Psoas muscle (tissue), 8 donors: ENCODE measurements at places on chromosomes 7 and 10. TPM values are rescaled to one million over a fixed set of nuclear protein-coding genes. Genes with fewer than 3 reads are reported as not detected.

DNA sequence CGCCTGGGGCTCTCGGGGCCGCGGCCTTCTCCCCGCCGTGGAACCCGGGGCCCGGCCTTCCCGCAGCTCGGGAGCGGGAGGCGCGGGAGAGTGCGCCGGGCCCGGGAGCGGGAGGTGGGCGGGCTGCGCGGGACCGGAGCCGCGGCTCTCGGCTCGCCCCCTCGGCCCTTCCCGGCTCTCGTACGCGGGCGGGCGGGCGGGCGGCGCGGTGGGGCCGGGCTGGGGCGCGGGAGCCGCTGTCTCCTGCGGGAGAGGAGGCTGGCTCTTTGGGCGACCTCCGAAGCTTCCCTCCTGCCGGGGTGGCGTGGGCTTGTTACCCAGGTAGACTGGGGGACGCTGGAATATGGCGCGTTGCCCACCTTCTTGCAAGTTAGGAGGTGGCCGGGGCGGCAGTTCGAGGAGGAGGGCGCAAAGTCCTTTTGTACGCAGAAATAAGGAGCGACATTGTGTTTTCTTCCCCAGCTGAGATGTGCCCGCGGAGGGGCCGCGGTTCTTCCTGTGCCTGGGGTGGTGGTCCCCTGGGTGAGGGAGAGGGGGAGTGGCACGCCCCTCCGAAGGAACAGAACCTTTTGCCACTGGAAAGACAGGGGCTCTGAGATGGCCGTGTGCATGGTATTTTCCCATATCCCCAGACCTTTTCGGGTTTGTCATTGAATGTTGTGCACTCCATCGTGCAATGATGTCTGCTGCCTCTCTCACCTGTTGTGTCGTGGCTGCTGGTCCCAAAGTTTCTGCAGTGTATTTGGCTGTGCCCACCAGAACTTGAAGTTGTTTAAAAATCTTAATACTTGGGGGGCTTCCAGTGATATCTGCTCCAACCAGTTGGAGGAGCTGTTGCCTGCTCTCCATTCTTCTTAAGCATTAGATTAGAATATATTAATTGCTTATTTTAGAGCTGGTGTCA is 844 bp downstream of the NRF1 start:
- H3K27ac ChIP-seq: peak overlapping the region; percentile 97
- peaks cover 11% of the 10 kb centered on the region for H3K36me3 ChIP-seq
- H3K4me1 ChIP-seq: peaks cover 33% of the 10 kb centered on the region
- H3K4me3 ChIP-seq: peak overlapping the region; percentile 96
- peak; percentile 54 for DNase-seq
- H3K27me3 ChIP-seq: no peaks in the 10 kb centered on the region

DNA sequence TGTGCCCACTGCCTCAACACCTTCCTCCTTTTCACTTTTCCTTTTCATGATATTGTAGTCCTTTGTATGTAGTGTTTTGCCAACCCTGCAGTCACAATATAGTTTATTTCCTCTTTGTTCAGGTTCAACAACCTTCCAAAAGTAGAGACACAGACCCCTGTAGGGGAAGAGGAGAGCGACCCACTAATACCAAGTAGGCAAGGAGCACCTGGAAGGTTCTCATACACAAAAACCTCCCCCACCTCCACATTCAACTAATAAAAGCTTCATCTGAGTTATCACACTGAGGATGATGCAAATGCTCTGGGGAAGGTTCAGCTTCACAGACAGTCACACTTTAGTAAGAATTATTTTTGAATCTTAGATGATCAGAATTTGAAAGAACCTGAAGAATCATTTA is 41.6 kb downstream of the PIK3AP1 start:
- H3K27ac ChIP-seq: no peak overlapping the region
- no peaks in the 10 kb centered on the region for H3K4me1 ChIP-seq

DNA sequence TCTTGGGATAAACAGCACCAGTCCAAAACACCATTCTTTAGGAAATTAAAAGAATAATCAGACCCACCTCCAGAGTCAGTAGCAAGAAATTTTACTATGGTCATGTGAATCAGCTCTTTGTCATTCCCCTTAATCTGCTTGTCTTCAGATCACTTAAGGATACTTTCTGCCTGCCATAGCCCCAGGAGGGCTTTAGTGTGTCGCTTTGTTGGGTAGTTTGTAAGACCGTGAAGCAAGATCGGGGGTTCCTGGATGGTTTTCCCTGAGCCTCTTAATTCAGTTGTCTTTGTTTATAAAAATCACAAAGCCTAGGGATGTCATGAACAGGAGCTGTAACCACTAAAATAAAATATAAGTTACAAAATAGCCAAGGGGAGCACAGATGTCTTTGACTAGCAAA is 223.6 kb downstream of the RELN start:
- no peaks in the 10 kb centered on the region for H3K36me3 ChIP-seq
- no peak overlapping the region for H3K27ac ChIP-seq
- H3K4me1 ChIP-seq: no peaks in the 10 kb centered on the region
- no peak for DNase-seq
- no peaks in the 10 kb centered on the region for H3K27me3 ChIP-seq

DNA sequence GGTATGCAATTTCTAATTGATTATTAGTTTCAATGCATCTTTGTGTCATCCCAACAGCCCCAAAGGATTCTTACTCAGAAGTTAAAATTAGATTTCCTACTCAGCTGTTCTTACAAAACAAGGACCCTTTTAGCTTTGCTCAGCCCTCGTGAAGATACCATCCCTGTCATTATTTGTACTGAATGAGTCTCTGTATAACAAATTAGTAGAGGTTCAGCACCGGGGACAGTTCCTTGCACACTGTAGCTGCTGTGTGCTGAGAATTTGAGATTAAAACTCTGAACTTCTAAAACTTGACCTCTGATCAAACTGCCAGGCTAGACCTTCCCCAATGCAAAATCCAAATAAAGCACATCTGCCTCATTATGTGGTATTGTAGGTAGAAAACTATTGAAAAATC is 299.1 kb downstream of the LHFPL3 start:
- H3K4me1 ChIP-seq: no peaks in the 10 kb centered on the region
- no peaks in the 10 kb centered on the region for H3K36me3 ChIP-seq
- H3K27ac ChIP-seq: no peak overlapping the region
- H3K4me3 ChIP-seq: no peak overlapping the region

- H3K4me1 ChIP-seq: peaks cover 6% of the 10 kb centered on the region
- H3K36me3 ChIP-seq: peaks cover 3% of the 10 kb centered on the region
- no peak overlapping the region for H3K27ac ChIP-seq
- no peak for DNase-seq
These were observed 8.0 kb downstream of the RSU1 start for GRCh38 chr10:16809074-16809718.

DNA sequence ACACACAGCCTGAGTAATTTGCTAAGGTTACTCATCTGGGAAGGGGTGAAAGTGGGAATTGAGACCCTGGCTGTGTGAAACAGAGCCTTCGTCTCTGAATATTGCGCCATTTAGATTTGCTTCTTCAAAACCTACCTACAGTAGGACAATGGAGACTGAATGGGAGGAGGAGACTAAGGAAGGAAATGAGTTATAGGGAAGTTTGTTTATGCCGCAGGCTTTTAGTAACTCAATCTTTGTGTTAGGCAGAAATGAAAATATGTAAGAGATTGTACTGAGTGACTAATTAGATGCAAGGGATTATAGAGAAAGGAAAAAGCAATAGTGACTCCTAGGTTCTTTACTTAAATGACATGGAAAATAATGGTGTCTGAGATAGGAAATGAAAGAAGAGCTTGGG is 80.2 kb downstream of the KCND2 start:
- no peak for DNase-seq
- no peaks in the 10 kb centered on the region for H3K36me3 ChIP-seq
- no peak overlapping the region for H3K27ac ChIP-seq
- H3K4me1 ChIP-seq: no peaks in the 10 kb centered on the region
- H3K27me3 ChIP-seq: no peaks in the 10 kb centered on the region

- no peak for DNase-seq
- no peak overlapping the region for H3K27ac ChIP-seq
- no peaks in the 10 kb centered on the region for H3K27me3 ChIP-seq
- no peaks in the 10 kb centered on the region for H3K36me3 ChIP-seq
- no peak overlapping the region for H3K4me3 ChIP-seq
These were observed 28.0 kb upstream of the CPN1 start for GRCh38 chr10:100109670-100110069.

- peaks cover 15% of the 10 kb centered on the region for H3K4me1 ChIP-seq
- no peaks in the 10 kb centered on the region for H3K36me3 ChIP-seq
- no peak for DNase-seq
- H3K27ac ChIP-seq: peak overlapping the region; percentile 99
- peak overlapping the region; percentile 91 for H3K4me3 ChIP-seq
- H3K27me3 ChIP-seq: no peaks in the 10 kb centered on the region
These were observed 493 bp downstream of the ZMIZ2 start for GRCh38 chr7:44748948-44749731.

DNA sequence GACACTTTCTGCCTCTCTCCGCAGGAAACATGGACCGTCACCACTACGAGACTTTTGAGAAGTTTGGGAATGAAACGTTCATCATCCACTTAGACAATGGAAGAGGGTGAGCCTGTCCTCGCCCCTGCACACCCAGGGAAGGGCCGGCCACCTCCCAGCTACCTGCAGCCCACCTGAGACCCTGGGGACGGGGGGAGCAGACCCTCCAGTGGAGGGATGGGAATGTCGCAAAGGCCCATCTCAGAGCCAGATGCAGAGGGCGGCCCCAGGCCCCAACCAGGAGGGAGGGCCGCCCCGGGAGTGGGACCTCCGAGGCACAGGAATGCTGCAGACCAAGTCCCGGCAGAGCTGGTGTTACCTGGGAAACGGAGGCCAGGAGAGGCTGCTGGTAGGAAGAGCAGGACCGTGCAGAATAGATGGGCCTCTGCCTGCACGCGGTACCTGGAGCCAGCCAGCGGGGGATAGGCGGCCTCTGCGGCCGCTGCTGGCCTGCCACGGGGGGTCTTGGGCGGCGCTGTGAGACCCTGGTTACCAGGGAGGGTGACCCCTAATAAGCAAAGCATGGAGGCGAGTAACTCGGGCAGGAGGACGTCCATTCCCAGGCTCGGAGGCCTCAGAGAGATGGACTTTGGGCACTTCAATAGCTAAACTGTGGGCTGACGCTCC is 32.9 kb upstream of the FOXL3 start:
- no peak overlapping the region for H3K4me3 ChIP-seq
- DNase-seq: peak; percentile 40
- peaks cover 7% of the 10 kb centered on the region for H3K4me1 ChIP-seq

GRCh38 chr10:86918022-86918471 is 39.4 kb downstream of the MMRN2 start:
- H3K4me1 ChIP-seq: peaks cover 12% of the 10 kb centered on the region
- no peaks in the 10 kb centered on the region for H3K27me3 ChIP-seq
- no peak for DNase-seq
- H3K4me3 ChIP-seq: no peak overlapping the region

DNA sequence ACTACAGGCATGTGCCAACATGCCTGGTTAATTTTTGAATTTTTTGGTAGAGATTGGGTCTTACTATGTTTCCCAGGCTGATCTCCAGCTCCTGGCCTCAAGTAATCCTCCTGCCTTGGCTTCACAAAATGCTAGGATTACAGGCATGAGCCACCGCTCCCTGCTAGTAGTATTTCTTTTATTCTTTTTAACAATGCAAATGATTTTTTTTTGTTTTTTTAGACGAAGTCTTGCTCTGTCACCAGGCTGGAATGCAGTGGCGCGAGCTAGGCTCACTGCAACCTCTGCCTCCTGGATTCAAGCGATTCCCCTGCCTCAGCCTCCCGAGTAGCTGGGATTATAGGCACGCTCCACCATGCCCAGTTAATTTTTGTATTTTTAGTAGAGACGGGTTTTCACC is 58.1 kb downstream of the SVIL start:
- peak overlapping the region; percentile 56 for H3K27ac ChIP-seq
- DNase-seq: no peak
- H3K27me3 ChIP-seq: no peaks in the 10 kb centered on the region
- peaks cover 54% of the 10 kb centered on the region for H3K36me3 ChIP-seq
- H3K4me3 ChIP-seq: no peak overlapping the region
- H3K4me1 ChIP-seq: peaks cover 50% of the 10 kb centered on the region

GRCh38 chr10:84541289-84541637 is 212.9 kb downstream of the CCSER2 start:
- no peaks in the 10 kb centered on the region for H3K36me3 ChIP-seq
- no peak for DNase-seq
- H3K4me1 ChIP-seq: peaks cover 4% of the 10 kb centered on the region
- H3K4me3 ChIP-seq: no peak overlapping the region
- H3K27me3 ChIP-seq: peaks cover 24% of the 10 kb centered on the region

DNA sequence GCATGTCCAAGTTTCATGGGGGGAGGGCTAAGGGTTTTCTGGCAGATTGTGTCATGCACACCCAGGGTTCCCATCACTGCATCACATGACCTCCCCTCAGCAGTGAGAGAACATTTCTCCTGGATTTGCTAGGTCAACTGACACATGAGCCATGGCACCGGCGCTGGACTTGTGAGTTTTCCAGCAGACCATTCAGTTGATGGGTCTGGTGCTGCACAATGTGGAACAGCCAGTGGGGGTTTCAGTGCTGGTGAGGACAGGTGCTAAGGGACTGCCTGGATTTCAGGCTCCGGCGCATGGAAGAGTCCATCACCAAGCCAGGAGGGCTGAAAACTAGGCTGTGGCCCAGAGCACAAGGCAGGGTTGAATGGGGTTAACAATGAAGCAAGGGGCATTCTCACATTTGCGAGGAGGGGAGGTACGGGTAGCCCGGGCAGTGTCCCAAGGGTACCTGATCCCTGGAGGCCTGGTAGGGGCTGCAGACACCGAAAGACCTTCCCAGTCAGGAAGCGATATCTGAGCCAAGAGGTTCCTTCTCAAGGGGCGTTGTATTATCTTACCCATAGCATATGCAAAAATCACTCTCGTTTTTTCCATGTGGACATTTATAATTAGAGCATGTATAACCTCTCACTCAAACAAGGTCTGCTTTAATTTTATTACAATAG is 203.0 kb downstream of the TNS3 start:
- H3K27ac ChIP-seq: no peak overlapping the region
- H3K27me3 ChIP-seq: no peaks in the 10 kb centered on the region
- H3K4me3 ChIP-seq: no peak overlapping the region
- no peaks in the 10 kb centered on the region for H3K36me3 ChIP-seq
- DNase-seq: peak; percentile 65

GRCh38 chr10:29471544-29471859 is 163.3 kb downstream of the SVIL start:
- no peak for DNase-seq

DNA sequence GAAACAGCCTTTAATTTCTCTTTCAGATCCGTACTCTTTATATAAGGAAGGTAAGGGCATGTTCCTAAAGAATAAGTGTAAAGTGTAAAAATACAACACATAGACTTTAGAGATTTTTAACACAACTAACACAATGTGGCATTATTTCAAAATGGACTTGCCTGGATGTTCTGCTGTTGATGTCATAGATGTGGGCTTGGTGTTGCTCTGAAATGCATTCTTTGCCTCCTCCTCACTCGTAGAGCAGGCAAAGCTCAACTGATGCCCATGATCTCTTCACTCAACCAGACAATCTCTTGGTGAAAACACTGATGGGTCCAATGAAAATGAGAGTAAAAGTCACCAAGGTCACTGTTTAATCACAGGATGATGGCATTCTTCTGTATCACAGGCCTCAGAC is 174.2 kb upstream of the TCERG1L start:
- no peak overlapping the region for H3K4me3 ChIP-seq
- H3K4me1 ChIP-seq: no peaks in the 10 kb centered on the region
- no peak for DNase-seq
- H3K27me3 ChIP-seq: no peaks in the 10 kb centered on the region

The KLF14 gene
- total RNA-seq: 0.34 TPM

The MYO1G gene
- 0.79 TPM for total RNA-seq

The SPDYE17 gene
- total RNA-seq: not detected

The WEE2 gene
- total RNA-seq: not detected

The AKR1C2 gene
- 77.9 TPM for total RNA-seq

The ZNF239 gene
- 3.8 TPM for total RNA-seq

The ADCK2 gene
- 13.5 TPM for total RNA-seq

The HHEX gene
- total RNA-seq: 2.8 TPM
